ENCODE measurements at places on chromosomes 4 and X. TPM values are rescaled to one million over a fixed set of nuclear protein-coding genes. Genes with fewer than 3 reads are reported as not detected.

Gene LDB2
- total RNA-seq, result not detected

Gene CACNA1F
- under 0.01 TPM for total RNA-seq

Gene POU4F2
- total RNA-seq, result not detected

Gene SCML2
- 0.79 TPM for total RNA-seq

Gene ZCCHC12
- total RNA-seq, result not detected

Gene USP26
- not detected for total RNA-seq

Gene HCFC1
- total RNA-seq, result 7.3 TPM

Gene GUCY1A1
- 0.79 TPM for total RNA-seq

Gene ASB9
- total RNA-seq, result not detected

Gene PF4V1
- not detected for total RNA-seq

Gene INTS6L
- 3.2 TPM for total RNA-seq

Gene CSAG2
- not detected for total RNA-seq

Gene GPR78
- 0.51 TPM for total RNA-seq

Gene BEX4
- total RNA-seq, result 10.3 TPM

Gene RGN
- 0.26 TPM for total RNA-seq

Gene PHKA1
- 15.5 TPM for total RNA-seq

Gene PPP4R3C
- total RNA-seq, result not detected

Gene PABPC5
- not detected for total RNA-seq

Gene BMPR1B
- 15.3 TPM for total RNA-seq

Gene FHIP1A
- 25.2 TPM for total RNA-seq

Gene RASGEF1B
- total RNA-seq, result 6.8 TPM

Gene MMRN1
- total RNA-seq, result under 0.01 TPM

Gene DNAJB14
- 32.9 TPM for total RNA-seq

Gene VEGFC
- 8.7 TPM for total RNA-seq

Gene PABPC4L
- under 0.01 TPM for total RNA-seq

Gene GPR173
- not detected for total RNA-seq

Gene CENPVL2
- total RNA-seq, result not detected

Gene XAGE2
- total RNA-seq, result not detected

Gene RAB9B
- not detected for total RNA-seq

Gene ZBED1
- 11.6 TPM for total RNA-seq

Gene DOK7
- total RNA-seq, result 1.0 TPM

Gene CLIC2
- 0.13 TPM for total RNA-seq

Gene HAND2
- 1.1 TPM for total RNA-seq
